H1 (cell line): ENCODE measurements at places on chromosomes 1 and 21.

GRCh38 chr1:41474490-41475271, 9.8 kb downstream of the EDN2 start:
- no peak overlapping the region for H3K4me3 ChIP-seq
- DNase-seq = no peak
- H3K27me3 ChIP-seq = no peaks in the 10 kb centered on the region

DNA sequence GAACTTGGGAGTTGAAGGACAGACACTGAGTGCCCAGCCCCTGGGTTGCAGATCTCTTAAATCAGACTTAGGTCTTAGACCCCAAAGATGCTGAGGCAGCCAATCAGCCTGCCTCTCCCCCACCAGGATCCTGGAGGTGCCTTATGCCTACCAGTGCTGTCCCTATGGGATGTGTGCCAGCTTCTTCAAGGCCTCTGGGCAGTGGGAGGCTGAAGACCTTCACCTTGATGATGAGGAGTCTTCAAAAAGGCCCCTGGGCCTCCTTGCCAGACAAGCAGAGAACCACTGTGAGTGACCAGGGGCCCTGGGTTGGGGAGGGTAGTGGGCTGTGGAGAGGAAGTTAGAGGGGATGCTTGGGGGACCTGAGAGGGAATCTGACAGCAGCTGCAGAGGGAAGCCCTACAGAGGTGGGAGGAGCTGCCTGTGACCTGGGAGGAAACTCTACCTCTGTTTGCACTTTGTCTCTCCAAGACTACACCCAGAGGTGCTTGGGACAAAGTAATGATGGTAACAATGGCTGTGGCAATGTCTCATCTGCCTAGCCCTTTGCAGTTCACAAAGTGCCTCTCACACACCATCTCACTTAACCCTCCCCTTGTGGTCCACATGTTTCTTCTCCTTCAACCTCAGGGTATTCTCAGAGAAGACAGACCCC, 31.5 kb downstream of the UBE2T start:
- H3K27ac ChIP-seq = no peak overlapping the region
- DNase-seq = no peak
- no peaks in the 10 kb centered on the region for H3K27me3 ChIP-seq
- no peaks in the 10 kb centered on the region for H3K36me3 ChIP-seq
- H3K4me1 ChIP-seq = no peaks in the 10 kb centered on the region
- no peak overlapping the region for H3K4me3 ChIP-seq

DNA sequence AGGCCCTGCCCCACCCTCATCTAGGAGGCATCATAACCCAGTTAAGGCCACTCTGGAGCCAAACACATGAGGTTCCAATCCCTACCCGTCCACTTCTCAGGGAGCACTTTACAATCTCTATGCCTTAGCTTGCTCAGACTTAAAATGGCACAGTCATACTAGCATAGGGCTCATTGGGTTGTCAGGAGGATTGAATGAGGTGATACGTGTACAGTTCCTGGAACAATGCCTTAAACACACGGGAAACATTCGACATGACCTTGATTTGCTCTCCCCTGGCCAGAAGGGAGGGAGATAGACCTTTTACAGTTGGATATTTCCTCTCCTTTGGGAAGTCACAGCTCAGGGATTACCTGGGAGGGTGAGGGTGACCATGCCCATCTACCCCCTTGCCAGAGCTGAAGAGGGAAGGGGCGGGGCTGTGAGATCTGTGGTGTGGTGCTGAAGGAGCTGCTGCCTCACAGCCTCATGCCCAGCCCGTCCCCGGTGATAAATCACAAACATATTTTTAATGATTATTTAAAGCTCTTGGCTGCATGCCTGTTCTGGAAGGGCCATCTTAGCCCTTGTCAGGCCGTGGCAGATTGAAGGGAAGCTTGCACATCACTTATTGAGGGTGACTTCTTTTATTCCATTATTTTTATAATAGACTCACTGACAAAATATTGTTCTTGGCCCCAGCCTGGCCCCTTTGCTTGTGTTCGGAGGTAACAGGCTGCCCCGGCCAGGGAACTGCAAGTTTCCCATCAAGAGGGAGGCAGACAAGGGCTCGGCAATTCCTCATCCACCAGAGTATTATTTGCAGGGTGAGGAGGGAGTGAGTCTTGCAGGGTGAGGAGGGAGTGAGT, 83.4 kb downstream of the FOXD2 start:
- H3K4me1 ChIP-seq = peaks cover 5% of the 10 kb centered on the region
- H3K27me3 ChIP-seq = no peaks in the 10 kb centered on the region; the same call in 1 of the 2 replicates
- no peak overlapping the region for H3K4me3 ChIP-seq

DNA sequence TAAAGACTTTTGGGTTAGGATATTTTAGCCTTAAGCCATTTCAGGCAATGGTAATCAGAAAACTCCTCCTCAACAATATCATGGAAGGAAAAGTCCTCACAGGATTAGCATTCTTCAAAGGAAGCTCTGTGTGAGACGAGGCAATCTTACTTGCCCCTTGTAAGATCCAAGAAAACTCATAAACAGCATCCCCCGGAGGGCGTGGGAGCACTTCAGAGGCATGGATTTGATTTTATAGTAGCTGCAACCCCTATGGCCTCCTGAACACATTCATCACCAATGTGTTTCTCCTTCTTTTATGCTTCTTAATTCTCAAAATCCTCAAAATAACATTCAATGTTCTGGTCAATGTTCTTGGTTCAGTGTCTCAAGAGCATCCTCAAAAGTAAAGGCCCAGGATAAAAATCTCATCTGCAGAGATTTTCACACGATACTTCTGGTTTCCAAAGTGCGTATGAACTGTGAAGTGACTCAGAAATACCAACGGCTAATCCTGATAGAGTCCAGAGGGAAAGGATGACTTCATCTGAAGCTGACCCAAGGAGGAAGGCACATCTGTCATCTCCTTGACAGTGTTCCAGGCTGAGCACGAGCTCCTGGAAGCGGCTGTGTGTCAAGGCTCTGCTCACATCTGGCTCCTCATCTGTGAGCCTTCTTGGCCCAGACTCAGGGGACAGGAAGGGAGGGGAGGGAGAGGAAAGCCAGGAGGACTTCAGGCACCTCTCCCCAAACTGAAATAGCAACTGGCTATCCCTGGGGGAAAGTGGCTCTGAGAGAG, 49.3 kb upstream of the PSEN2 start:
- H3K4me3 ChIP-seq = no peak overlapping the region
- H3K27ac ChIP-seq = no peak overlapping the region
- no peaks in the 10 kb centered on the region for H3K4me1 ChIP-seq
- no peaks in the 10 kb centered on the region for H3K36me3 ChIP-seq
- no peaks in the 10 kb centered on the region for H3K27me3 ChIP-seq
